ENCODE measurements at places on chromosomes 1 and 21.

DNA sequence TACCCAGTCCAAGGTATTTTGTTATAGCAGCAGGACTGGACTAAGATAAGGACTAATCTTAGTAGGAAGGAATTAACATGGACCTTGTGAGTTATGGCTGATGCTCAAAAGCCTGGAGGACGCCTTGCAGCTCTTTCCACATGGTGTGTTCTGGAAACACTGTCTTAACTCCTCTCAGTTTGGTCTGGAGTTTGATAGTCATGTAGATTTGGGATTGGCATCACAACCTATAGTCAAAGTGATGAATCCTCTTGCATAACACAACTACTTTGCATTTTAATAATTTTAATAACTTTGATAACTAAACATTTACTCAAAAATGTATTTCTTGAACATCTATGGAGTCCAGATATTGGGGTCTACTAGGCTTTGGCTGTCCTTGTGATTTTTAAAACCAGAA lies 293.7 kb downstream of the KIF26B start:
- DNase-seq: no peak

DNA sequence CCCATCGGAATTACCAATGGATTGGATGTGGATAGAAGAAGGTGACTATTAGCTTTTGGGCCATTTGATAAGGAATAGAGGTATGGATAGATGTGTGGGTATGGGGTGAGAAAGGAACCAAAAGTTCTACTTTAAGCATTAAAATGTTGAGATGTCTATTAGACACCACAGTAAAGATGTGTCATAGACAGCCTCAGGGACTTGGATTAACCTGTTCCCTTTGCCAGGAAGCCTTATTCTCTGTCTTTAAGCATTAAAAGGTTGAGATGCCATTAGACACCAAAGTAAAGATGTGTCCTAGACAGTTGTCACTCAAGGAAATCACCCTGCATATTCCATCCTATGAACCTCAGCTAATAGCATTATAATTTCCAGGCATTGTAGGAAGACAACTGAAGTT lies 11.0 kb upstream of the DENND1B start:
- no peak for DNase-seq

- DNase-seq: no peak
These were observed 38.5 kb downstream of the PTPRF start for GRCh38 chr1:43569175-43569574.

- DNase-seq: no peak
These were observed 5.1 kb downstream of the SRSF4 start for GRCh38 chr1:29176576-29176975.

GRCh38 chr1:69985901-69986439 lies 219.4 kb downstream of the LRRC40 start:
- DNase-seq: no peak

DNA sequence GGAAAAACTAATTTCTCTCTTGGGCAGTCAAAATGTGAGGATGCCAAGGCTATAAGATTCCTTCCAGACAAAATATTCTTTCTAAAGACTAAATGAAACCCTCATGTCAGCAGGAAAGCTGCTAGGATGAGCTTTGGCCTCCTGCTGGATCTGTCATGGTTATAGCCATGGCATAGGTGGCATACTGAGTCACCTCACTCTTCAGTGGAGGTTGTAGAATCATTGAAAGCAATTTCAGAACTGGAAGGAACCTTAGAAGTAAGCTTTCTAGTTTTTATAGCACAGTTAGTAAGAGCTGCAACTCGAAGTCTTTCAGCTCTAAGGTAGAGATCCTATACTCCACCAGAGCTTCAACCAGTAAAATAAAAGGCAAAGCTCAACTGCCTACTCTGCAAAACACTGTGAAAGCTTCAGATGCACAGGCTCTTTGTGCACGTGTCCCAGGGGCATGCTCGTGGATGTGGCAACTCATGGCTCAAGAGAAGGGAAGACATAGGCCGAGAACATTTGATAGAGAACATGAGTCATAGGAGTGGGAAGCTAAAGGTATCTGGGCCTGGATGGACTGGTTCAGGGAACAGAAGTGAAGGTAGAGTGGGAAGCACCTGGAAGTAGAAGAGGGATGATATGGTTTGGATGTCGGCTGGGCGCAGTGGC lies 5.8 kb downstream of the AVPR1B start:
- no peak for DNase-seq

DNA sequence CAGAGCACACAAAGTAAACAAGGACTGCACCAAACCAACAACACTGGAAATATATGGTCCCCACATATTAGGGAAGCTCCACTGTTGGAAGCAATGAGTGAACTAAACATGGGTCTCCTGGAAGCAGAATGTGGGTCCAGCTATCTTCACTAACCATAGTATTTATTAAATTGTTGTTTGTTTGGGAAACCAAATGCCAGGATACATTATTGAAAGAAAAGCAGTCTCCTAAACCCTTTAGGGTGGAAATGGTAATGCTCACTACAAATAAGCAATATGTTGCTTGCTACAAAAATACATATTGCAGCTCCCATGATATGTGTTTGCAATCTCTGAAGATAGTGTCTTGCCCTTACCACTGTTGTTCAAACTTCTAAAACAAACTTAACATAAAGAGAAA lies 2.2 kb downstream of the NEGR1 start:
- no peak for DNase-seq

DNA sequence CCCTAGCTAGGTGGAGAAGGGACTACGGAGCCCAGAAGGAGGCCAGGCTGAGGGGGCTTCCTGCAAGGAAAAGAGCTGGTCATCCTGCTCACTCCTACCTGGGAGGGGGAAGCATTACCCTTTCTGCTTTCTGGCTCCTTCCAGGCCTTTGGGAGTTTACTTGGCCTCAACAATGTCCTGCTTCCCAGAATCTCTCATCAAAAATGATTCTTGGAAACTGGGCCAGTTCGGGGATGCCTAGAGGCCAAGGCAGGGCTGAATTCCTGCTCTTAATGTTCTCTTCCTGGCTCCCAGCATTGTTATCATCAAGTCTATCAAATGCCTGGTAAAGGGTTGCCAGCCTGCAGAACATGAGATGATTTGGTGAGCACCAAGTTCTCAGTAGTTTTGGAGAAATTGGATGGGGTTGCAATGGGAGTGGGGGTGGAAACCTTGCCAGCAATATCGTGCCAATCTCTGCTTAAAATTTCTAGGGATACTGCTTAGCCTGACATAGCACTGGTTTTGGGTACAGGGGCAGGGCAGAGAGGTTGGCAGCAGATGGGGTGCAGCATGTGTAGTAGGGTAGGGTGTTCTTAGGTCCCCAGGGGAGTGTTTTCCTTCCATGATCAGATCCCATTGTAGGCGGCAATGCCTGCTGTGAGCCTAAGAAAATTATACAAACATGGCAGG lies 7.7 kb upstream of the PAFAH2 start:
- no peak for DNase-seq

GRCh38 chr21:14949603-14950002 lies 115.2 kb downstream of the NRIP1 start:
- no peak for DNase-seq

GRCh38 chr1:165174491-165174890 lies 182.0 kb downstream of the LMX1A start:
- no peak for DNase-seq

GRCh38 chr1:182662121-182662890 lies 22.1 kb downstream of the RGS8 start:
- no peak for DNase-seq

DNA sequence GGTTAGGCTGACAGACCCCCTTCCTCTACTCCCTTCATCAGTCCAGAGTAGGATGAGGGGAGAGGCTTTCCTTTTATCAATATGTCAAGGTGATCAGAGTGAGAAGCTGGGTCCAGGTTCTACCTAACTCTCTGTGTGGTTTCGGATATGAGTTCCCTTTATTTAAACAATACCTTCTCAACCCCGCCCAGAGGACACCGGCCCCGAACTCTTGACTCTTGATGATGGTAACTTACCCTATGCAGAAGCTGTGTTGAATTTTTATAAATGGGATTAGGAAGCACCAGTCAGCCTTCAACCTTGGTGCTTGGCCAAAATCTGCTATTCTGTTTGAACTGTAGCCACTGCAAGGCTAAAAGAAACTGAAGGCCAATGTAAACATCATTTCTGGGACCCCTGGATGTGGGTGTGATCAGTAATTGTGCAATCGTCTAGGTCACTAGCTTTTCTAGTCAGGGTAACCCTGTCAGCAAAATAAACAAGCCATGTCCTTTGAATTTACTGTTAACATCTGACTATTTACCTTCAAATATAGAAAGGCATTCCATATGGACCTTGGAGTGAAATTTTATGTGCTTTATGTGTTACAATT lies 398.3 kb downstream of the SEC16B start:
- no peak for DNase-seq

DNA sequence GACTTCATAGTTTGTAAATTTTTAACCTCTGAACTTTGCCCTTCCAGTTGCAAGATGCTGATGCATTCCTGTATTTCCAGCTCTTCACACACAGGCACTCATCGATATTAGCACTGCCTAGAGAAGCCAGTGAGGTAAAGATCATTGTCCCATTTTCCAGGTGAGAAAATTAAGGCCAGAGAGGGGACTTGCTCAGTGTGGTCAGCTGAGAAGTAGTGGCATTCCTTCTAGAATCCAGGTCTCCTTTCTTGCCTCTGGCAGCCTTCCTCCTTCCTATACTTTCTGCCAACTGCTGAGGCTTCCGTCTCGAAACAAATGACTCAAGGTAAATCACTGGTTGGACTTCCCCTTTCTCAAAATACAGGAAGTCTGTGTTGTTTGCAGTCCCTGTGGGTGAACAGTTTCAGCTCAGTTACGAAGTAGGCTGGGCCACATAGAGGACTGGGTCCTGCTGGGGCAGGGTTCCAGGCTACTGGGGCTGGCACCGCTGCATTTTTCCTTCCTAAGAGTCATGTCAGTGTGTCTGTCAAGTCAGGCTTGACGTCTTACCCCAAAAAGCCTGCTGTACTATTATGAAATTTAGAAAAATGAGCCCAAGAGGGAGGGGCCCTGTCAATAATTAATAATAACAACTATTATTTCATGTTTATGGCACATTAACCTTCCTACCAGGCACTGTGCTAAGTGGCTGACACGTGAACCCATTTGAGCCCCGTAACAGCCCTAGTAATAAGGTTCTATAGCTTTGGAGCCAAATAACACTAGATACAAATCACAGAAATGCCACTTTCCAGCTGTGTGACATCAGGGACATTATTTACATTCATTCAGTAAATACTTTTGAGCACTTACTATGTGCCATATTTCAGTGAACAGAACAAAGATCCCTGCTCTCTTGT lies 16.6 kb upstream of the RNF19B start:
- peak; percentile 94 for DNase-seq

DNA sequence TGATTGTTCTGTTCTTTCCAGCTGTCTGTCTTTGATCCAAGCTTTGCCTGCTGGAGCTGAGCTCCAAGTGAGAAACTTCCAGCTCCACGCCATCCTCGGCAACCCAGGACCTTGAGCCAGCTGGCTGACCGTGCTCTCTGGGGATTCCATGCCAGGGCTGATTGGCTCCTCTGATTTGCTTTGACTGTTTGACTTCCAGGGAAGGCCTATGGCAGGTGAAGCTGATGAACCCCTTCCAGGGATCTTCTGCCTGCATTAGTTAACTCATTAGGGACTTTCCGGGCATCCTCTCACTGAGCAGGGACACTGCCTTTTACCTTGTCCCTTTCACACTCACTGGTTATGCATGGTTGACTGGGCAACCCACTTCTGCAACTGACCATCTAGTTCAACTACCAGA lies 406.1 kb downstream of the RPS6KC1 start:
- no peak for DNase-seq

DNA sequence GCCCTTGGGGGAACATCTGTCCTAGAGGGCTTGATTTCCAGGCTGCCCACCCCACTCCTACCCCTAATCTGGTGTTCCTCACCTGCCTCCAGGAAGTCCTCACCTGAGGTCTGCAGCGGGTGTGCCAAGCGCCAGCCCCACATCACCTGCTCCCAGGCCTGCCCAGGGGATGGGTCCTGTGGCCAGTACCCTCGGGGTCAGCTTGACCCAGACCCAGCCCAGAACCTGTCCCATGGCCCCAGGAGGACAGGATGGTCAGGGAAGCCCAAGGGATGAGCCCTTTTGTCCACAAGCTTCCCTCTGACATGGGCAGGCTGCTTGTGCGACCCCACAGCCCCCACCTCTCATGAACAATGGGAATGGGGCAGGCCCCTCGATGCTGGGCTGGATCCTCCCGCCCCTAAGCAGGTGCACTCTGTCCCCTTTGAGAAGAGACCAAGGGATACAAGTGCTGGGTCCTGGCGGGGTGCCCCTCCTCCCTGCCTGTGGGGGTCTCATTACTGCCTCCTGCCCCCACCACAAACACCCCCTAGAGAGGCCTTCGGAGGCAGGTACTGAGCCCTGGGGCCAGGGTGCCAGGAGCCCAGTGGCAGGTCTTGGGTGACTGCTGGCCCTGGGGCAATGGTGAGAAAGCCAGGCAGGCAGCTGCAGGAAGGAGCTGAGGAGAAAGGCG lies 3.2 kb downstream of the MIB2 start:
- no peak for DNase-seq

GRCh38 chr1:161115132-161115711 lies 2.6 kb downstream of the PFDN2 start:
- DNase-seq: peak; percentile 100

- DNase-seq: no peak
These were observed 45.4 kb downstream of the YARS1 start for GRCh38 chr1:32771561-32772280.

DNA sequence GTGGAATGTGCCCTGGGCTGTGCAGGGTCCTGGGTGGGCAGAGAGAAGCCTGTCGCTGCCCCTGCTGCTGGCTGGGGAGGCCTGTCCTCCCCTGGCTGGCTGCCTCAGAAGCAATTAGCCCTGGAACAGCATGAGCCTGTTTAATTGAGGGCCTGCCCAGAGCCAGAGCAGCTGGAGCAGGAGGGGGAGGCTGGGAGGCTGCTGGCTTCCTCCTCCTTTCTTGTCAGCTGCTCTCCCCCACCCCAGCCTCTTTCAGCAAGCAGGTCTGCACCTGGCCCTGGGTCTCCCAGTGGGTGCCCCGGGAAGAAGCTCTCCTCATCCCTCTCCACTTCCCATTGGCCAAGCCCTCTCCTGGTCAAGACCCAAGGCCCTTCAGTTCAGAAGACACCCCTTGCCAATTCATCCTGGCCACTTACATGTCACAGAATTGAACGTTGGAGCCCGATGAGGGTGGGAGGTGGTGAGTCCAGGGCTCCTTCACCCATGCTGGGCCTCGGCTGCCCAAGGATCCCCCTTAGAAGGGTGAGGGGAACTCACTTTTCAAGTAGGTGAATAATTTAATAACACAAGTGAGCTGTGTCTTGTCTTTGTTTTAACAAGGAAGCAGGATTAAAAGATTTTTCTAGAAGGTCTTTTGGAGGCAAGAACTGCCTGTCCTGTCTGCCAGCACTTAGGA lies 13.2 kb downstream of the AMPD2 start:
- no peak for DNase-seq

DNA sequence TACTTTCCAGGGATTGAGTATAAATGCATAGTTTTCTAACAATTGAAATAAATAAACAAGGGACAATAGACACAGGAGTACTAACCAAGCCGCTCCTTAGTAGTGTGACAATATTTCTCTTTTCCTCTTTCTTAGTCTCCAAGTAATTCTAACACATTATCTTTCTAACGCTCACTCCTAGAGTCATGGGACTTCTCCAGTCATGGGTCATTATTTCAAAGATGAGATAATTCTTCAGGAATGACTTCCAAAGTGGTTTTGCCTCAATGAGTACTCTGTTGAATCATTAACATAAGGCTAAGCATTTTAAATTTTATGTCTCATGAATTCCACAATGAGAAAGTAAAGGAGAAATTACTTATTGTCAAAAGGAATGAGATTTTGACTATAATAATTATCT lies 605.8 kb upstream of the ADAMTS5 start:
- no peak for DNase-seq

Measured in keratinocyte (primary cell).